ENCODE measurements at places on chromosomes 11 and 22.

DNA sequence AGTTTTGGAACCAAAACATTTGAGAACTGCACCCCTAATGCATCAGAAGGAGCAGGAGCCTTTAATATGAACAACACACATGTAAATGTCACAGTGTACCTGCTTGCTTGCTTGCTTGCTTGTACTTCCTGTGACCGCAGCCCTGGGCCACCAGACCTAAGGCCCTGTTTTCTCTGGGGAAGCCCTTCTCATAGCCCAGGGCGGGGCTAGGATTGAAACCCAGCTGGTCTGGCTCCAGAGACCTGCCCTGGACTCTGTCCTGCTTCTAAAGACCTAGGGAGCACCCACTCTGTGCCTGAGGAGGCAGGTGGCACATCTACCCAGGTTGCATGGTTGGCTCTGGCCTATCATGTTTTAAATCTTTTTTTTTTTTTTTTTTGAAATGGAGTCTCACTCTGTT lies 7.6 kb upstream of the MCM5 start:
- H3K4me1 ChIP-seq, result peaks cover under 1% of the 10 kb centered on the region
- no peak overlapping the region for H3K27ac ChIP-seq
- no peak for DNase-seq
- no peak overlapping the region for H3K4me3 ChIP-seq
- no peaks in the 10 kb centered on the region for H3K27me3 ChIP-seq

DNA sequence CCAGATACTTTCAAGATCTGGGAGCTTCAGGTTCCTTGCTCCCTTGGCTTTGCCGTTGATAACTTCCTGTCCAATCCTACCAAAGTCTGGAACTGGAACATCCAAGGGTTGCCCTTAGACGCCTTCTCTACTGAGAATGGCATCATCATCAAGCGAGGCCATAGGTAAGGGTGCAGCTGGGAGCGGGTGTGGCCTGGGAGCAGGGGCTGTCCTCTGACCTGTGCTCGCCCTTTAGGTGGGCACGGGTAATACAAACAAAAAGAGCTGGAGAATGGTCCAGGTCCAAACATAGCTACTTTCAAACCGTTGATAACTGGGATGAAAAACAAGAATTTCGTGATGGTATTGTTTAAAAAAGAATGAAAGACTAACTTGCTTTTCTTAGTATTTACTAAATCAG lies 25.0 kb downstream of the CASP12 start:
- peaks cover 3% of the 10 kb centered on the region for H3K36me3 ChIP-seq
- no peak overlapping the region for H3K4me3 ChIP-seq
- no peak for DNase-seq
- H3K27ac ChIP-seq, result no peak overlapping the region

- H3K4me3 ChIP-seq, result no peak overlapping the region
- H3K27me3 ChIP-seq, result no peaks in the 10 kb centered on the region
- H3K27ac ChIP-seq, result no peak overlapping the region
- H3K36me3 ChIP-seq, result no peaks in the 10 kb centered on the region
Measured at GRCh38 chr11:106047631-106048030, 25.6 kb upstream of the MSANTD4 start.

- no peaks in the 10 kb centered on the region for H3K27me3 ChIP-seq
- peaks cover 11% of the 10 kb centered on the region for H3K36me3 ChIP-seq
- peaks cover 8% of the 10 kb centered on the region for H3K4me1 ChIP-seq
- no peak overlapping the region for H3K4me3 ChIP-seq
- H3K27ac ChIP-seq, result no peak overlapping the region
Measured at GRCh38 chr11:398826-399225, 4.8 kb downstream of the PKP3 start.

DNA sequence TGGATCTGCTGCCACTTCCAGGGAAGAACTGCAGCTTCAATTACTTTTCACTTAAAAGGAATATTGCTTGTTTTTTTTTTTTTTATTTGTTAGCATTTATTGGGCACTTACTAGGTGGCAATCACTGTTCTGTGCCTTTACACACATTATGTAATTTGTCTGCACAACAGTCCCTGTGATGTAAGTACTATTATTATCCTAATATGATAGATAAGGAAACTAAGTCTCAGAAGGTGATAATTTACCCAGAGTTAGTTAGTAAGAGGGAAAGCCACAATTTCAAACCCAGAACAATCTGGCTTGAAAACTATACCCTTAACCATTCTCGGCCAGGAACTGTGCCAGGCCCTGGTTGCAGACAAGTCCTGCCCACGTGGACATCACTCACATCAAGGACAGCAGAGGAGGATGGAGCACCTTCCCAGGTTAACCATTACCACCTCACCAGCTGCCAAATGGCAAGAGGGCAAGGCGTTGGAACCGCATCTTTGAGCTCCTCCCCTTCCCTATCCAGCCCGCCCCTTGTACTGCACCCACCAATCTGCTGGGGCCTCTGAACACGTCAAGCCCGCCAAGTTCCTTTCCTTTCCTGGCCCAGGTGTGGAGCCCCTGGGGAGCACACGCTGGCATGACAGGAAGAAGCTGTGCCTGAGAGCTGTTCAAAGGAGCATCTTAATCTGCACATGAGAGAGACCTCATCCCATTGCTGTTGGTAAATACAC lies 78.4 kb downstream of the NAV2 start:
- no peak overlapping the region for H3K27ac ChIP-seq
- peaks cover 49% of the 10 kb centered on the region for H3K4me1 ChIP-seq
- no peak overlapping the region for H3K4me3 ChIP-seq
- H3K36me3 ChIP-seq, result no peaks in the 10 kb centered on the region
- no peaks in the 10 kb centered on the region for H3K27me3 ChIP-seq

GRCh38 chr11:61837411-61838005 lies 9.4 kb downstream of the FADS2 start:
- peaks cover 28% of the 10 kb centered on the region for H3K4me1 ChIP-seq
- no peak overlapping the region for H3K27ac ChIP-seq
- no peak for DNase-seq
- H3K36me3 ChIP-seq, result peaks cover 38% of the 10 kb centered on the region
- H3K4me3 ChIP-seq, result no peak overlapping the region
- no peaks in the 10 kb centered on the region for H3K27me3 ChIP-seq

DNA sequence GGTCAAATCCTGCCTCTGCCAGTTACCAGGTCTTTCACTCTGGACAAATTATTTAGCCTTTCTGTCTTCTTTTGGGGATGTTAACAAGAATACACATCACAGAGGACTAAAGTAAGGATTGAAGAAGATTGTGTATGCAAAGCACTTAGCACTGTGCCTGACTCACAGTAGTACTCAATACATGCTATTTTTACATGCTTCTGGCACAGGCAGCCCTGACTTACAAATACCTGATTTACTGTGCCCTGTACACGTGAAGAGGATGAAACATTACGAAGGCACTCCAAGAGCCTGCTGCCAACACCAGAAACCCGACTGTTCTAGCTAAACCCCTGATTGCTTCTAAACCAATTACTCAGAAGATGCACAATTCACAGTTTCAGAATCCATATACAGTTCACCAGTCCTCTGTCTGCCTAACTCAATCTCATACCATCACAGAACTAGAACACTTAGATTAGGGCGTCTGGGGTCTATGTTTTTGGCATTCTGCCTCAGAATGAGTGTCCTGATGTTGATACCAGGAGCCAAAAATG lies 300.9 kb upstream of the DDI1 start:
- H3K27ac ChIP-seq, result no peak overlapping the region
- DNase-seq, result no peak
- H3K4me1 ChIP-seq, result peaks cover 46% of the 10 kb centered on the region

DNA sequence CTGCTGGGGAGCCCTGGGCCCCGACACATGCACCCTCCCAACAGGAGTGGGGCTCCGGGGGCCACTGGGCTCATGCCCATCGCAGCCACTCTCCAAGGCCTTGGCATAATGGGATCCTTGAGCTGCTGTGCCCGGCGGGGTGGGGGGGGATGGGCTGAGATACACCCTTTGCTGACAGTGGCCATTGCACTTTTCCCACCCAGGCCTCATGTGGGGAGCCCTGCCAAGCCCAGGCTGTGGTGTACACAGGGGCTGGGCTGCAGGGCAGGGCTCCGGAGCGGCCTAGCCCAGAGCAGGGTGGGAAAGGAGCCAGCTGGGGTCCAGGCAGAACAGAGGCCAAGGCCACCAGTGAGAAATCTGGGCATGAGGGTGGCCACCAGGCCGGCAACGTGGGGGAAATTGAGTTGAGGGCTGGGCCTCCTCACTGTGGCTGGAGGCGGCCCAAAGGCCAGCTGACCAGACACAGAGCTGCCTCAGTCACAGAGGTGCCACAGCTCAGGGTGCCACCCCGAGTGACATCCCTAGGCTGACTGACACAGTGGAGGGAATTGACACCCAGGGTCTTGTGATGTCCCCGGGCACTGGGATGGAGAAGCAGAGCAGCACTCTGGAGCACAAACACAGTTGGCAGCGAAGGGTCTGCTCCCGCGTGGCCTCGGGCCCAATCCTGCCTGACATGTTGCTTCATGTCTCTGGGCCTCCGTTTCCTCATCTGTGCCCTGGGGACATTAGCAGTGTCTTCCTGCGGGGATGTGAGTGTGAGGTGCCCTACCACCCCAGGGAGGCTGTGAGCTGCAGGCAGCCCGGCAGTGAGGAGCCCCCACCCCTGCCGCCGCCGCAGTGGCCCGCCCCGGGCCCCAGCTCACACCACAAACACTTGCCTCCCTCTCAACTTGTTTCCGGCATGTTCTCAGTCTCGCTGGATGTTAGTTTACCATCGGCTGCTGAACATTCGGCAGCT lies 30.4 kb downstream of the RTN4R start:
- peaks cover 37% of the 10 kb centered on the region for H3K4me1 ChIP-seq
- no peak overlapping the region for H3K27ac ChIP-seq
- peaks cover 3% of the 10 kb centered on the region for H3K27me3 ChIP-seq
- no peak for DNase-seq
- H3K4me3 ChIP-seq, result no peak overlapping the region
- H3K36me3 ChIP-seq, result no peaks in the 10 kb centered on the region

GRCh38 chr11:134231958-134232659 lies 7.6 kb downstream of the VPS26B start:
- no peaks in the 10 kb centered on the region for H3K27me3 ChIP-seq
- no peak overlapping the region for H3K4me3 ChIP-seq
- no peak for DNase-seq
- H3K4me1 ChIP-seq, result peaks cover 24% of the 10 kb centered on the region
- peaks cover 3% of the 10 kb centered on the region for H3K36me3 ChIP-seq

DNA sequence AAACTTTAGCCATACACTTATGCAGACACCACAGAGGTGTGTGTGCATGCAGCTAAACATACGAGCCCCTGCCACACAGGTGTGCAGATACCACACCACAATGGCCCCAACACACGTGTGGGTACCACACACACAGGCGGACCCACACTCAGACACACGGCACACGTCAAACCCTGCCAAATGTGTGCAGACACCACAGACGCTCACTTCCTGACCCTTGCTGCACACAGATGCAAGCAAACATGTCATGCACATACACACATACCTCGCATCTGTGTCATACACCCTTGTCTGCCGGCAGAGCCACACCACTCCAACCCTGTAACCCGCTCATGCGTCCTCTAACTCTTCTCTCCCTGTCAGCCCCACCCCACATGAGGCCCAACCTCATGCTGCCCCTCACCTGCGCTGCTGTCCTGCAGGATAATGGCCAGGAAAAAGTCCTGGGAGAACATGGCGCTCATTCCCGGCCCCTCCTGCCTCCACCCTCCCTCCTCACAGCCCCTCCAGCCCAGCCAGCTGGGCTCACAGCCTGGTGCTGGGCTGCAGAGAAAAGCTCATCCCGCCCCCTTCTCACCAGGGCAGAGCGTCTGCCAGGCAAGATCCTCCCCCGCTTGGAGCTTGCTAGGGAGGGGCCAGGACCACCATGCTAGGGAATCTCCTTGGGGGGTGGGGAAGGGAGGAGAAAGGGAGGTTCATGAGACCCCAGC lies 14.2 kb downstream of the SMPD1 start:
- no peaks in the 10 kb centered on the region for H3K4me1 ChIP-seq
- H3K4me3 ChIP-seq, result no peak overlapping the region
- DNase-seq, result no peak
- peaks cover 9% of the 10 kb centered on the region for H3K36me3 ChIP-seq
